ENCODE measurements at places on chromosomes 3 and 15. TPM values are rescaled to one million over a fixed set of nuclear protein-coding genes. Genes with fewer than 3 reads are reported as not detected.

- no peak for DNase-seq
These were observed 33.7 kb downstream of the LARP6 start for GRCh38 chr15:70820214-70820613.

DNA sequence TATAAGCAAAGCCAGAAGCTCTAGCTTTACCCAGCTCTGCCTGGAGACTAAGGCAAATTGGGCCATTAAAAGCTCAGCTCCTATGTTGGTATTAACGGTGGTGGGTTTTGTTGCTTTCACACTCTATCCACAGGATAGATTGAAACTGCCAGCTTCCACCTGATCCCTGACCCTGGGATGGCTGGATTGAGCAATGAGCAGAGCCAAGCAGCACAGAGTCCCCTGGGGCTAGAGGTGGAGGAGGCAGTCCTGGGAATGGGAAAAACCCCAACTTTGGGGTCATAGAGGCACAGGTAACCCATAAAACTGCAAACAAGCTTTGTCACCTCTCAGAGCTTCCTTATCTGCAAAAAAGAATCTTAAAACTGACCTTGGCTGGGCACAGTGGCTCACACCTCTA, 6.6 kb downstream of the RHO start:
- DNase-seq, result no peak

GRCh38 chr15:52255008-52255407, 40.6 kb downstream of the MYO5C start:
- no peak for DNase-seq

- DNase-seq, result peak; percentile 41
These were observed 82.4 kb downstream of the CCNL1 start for GRCh38 chr3:157077565-157077991.

- DNase-seq, result no peak
These were observed 428.3 kb downstream of the GABRG3 start for GRCh38 chr15:27399241-27399640.

DNA sequence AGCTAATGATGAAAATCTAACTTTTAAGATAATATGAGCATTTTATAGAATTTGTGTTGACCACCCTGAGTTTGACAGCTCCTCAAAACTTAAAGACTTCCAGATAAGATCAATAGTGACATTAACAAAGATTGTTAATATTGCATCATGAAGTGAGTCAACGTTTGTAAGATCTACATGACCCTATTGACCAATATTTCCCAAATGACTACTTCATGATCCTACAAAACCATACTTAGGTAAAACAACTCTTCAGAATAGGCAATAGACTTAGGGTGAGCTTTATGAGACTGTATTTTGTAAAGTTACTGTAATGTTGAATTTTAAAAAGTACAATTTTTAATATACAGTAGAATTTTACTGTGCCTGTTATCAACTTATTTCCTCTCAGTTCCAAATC, 422.7 kb upstream of the ALCAM start:
- no peak for DNase-seq

GRCh38 chr3:129657261-129658046, 51.0 kb upstream of the PLXND1 start:
- DNase-seq, result no peak

DNA sequence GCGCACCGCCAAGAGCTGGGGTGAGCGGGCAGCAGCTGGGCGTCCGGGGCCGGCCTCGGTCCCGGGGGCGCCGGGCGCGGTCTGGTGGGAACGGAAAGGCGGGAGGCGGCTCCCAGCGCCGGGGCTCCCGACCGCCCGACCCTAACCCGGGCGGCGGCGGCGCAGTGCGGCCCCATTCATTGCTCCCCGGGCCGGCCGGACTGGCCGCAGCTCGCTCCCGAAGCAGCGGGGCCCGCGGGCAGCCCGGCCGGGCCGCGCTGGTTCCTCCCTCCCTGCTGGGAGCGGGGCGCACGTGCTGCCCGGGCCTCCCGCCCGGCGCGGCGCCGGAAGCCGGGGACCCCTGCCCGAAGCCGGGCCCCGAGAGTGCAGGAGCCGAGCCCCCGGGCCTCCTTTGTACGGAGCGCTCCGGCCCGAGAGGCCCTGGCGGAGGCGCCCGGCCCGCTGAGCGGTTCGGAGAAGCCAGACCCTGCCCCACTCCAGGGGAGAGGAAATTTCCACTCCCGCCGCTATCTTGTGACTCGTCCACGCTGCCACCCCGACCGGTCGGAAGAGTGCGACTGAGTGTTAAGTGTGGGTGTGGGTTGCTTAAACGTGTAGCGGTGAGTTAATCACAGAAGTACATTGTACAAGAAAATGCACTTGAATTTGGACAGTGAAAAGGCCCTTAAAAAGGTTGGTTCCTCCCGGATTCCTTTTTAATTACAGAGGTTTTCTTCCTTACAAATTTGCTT, 613 bp downstream of the ATP1B3 start:
- peak; percentile 67 for DNase-seq

DNA sequence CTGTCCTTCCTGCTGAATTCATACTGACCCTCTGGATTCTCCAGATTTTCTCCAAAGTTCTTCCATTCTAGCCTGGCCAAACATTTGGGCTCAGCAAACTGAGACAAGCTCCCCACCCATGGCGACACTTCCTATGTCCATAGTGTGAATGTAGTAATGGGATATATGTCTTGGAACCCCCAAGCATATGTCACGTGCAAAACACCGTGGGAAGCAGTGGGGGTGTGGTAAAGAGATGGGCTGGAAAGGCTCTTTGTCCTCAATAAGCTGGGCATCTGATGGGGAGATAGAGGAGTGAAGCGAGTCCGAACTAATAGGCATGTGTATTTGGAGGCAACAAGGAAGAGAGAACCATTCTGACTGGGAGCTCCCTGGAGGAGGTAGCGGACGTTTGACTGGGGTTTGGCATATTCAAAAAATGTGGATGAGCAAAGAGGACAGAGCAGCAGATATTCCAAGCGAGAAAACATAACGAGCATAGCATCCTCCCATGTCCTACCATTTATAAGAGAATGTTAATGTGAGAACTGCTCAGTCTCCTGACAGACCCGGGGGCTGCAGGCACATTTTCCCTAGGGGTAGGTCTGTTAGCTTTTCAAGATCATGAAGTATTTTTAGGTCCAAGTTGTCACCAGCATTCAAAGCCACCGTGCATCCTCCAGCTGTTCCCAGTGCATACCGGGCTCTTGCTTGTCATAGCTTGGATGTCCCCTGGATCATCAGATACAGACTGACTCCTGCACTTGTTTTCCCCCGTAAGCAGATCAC, 25.6 kb downstream of the TPM1 start:
- no peak for DNase-seq

DNA sequence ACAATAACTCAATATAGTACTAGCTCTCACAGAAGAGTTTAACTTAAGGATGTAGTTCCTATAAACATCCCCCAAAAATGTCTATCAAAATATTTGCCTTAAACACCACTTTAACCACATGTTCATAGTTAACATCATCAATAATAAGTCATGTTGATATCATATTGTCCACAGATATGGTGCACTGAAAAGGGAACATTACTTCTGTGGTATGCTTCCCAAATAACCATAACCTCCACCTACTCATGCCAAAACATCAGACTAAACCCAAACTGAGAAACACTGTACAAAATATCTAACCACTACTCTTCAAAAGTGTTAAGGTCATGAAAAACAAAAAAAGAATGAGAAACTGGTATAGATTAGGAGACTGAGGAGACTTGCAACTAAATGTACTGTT, 32.9 kb downstream of the SLC4A7 start:
- DNase-seq, result no peak

GRCh38 chr3:58009749-58010535, 1.7 kb downstream of the FLNB start:
- DNase-seq, result no peak

- no peak for DNase-seq
These were observed 39.3 kb upstream of the UTS2B start for GRCh38 chr3:191369616-191370010.

GRCh38 chr3:172388412-172389078, 59.7 kb downstream of the GHSR start:
- DNase-seq, result no peak

GRCh38 chr3:124663690-124664089, 66.6 kb upstream of the UMPS start:
- DNase-seq, result no peak

DNA sequence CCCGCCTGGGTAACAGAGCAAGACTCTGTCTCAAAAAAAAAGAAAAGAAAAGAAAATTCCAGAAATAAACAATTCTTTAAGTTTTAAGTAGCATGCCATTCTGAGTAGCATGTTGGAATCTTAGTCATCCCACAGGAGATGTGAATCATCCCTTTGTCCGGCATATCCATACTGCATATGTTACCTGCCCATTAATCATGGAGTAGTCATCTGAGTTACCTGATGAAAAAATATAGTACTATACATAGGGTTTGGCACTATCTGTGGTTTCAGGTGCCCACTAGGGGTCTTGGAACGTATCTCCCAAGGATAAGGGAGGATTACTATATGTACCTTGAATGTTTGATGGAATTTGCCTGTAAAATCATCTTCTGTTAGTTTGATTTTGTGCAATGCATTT, 6.3 kb upstream of the CCR4 start:
- DNase-seq, result no peak

- DNase-seq, result no peak
These were observed 928.3 kb downstream of the NSUN3 start for GRCh38 chr3:94990952-94991705.

GRCh38 chr15:24039683-24040082, 352.6 kb upstream of the NDN start:
- no peak for DNase-seq

- DNase-seq, result peak; percentile 38
These were observed 73.0 kb upstream of the GAP43 start for GRCh38 chr3:115550285-115550761.

- no peak for DNase-seq
These were observed at the start of gene PROK2 for GRCh38 chr3:71784914-71785531. Gene PROK2, minus strand, starts transcription at chr3:71785148. Its CDS starts 96 bp downstream, at chr3:71785052.

DNA sequence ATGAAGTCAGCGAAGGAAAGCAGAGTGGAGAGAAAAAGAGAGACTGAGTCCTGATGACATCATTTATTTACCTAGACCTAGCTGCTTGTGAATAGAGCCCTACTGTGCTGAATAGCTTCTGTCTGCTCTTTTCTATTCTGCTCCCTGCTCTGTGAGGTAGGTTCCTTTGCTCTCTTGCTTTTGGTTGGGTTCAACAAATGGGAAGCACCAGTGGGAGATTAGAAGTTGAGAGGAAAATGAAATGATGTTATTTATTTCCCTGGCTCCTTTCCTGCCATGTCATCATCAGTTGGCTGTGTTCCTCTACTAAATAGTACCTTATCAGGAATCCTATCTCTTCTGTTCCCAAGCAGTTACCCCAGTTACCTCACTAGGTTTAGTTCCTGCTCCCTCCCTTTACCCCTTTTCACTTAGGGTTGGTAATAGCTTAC, 23.5 kb downstream of the DTWD1 start:
- no peak for DNase-seq

DNA sequence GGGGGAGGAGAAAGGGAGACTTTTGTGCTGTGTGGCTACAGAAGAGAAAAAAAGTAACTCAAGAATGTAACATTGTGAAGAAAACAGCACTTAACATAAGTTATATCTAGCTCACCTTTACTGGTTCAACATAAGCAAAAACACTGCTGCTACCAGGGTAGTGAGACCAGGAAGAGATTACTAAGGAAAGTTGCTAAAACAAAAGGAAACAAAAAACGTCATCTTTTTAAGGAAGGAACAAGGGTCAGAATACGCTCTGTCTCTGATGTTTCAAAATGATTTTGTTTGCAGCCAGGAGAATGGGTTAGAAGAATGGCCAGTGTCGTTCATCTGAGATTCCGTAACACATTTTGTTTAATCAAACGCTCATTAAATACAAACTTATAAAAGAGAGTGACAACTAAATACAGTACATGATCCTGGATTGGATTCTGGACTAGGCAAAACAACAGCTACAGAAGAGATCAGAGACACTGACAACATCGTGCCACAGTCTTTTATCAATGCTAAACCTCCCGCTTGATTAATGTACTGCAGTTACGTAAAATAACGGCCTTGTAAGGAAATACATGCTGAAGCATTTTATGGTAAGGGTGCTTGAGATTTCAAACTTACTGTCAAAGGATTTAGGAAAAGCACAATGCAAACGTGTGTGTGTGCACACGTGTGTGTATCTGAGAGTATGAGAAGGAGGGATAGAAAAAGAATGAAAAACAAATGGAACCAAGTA, 67.7 kb downstream of the FOXP1 start:
- no peak for DNase-seq

DNA sequence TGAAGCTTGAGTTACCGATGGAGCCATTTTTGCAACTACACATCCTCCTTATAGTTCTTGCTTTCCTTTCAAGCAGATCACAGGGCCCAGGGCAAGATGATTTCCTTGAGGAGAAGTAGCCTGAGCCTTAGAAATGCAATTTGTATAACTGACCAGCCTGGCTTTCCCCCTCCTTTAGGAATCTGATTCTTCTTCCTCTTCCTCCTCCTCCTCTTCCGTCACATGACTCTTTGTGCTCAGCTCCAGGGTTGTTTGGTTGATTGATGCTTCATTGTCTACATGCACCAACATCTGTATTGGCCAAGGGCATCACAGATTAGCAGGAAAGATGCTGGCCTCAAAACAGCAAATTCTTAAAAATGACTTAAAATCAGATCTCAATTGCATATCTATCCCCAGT, 3.3 kb downstream of the SNAPC5 start:
- DNase-seq, result no peak

GRCh38 chr15:67613708-67614107, 71.2 kb downstream of the MAP2K5 start:
- no peak for DNase-seq

- peak; percentile 57 for DNase-seq
These were observed 39.1 kb downstream of the SCAPER start for GRCh38 chr15:76866008-76866407.

GRCh38 chr15:73796331-73796831, 43.2 kb upstream of the INSYN1 start:
- DNase-seq, result peak; percentile 83

DNA sequence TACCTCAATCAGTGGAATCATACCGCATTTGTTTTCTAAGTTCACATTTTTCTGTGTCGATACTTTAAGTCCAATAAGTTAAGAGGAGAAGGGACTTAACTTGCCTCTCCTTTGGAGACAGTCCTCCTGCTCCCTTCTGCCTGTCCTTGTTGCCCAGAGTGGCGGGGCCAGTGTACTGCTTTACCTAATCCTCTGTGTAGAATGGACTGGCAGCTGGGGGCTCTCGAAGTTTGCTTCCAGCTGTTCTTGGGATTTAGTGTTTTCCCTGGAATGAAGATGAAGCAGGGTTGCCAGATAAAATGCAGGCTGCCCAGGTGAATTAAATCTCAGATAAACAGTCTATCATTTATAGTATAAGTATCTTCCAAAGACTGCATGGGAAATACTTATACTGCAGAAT, 287.6 kb upstream of the C2CD4B start:
- DNase-seq, result no peak

DUOX2 gene
- 0.05 TPM for total RNA-seq

GOLGA8O gene
- total RNA-seq, result 2.0 TPM

RTP1 gene
- not detected for total RNA-seq

MAGEL2 gene
- total RNA-seq, result 0.05 TPM

NRROS gene
- 2.3 TPM for total RNA-seq

KNG1 gene
- 0.37 TPM for total RNA-seq

GOLGA6A gene
- not detected for total RNA-seq

C3orf49 gene
- total RNA-seq, result not detected

NCEH1 gene
- 63.6 TPM for total RNA-seq

VWA5B2 gene
- not detected for total RNA-seq
